ENCODE measurements at places on chromosomes 5 and 9.

- DNase-seq = no peak
These were observed 545.8 kb downstream of the CSNK1G3 start for GRCh38 chr5:124057724-124058231.

DNA sequence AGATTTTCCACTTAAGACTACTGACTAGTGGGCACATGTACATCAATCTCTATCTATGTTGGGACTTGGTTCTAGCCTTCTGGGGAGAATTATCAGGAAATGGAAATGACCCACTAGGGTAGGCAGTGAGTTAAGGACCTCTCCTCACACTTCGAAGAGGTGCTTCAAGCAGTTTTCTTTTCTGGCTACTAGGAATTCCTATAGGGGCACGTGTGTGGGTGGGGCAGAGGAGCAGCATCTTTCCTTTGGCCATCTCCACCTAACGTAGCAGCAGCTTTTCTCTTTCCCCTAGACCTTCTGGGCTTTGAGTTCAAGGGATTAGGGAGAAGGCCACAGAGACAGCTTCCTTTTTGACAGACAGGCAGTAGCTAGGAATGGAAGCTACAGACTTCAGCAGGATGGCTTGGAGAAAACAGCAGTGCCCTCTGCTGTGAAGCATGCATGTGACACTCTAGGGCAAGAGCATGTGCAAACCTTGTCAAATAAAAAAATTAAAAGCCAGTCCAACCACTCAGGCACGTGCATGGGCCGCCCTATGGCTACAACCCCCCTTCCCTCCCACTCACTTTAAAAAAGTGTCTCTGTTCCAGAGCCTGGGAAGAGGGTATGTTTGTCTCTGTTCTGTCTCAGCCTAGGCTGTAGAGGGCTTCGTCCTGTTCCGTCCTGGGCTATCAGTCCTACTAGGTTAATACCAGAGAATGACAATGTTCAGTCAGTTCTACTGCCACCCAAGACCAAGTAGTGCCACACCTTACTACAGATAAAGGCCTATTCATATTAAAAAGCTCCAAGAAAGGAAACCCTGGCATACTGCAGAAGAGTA is 8.7 kb upstream of the GFRA3 start:
- no peak for DNase-seq

DNA sequence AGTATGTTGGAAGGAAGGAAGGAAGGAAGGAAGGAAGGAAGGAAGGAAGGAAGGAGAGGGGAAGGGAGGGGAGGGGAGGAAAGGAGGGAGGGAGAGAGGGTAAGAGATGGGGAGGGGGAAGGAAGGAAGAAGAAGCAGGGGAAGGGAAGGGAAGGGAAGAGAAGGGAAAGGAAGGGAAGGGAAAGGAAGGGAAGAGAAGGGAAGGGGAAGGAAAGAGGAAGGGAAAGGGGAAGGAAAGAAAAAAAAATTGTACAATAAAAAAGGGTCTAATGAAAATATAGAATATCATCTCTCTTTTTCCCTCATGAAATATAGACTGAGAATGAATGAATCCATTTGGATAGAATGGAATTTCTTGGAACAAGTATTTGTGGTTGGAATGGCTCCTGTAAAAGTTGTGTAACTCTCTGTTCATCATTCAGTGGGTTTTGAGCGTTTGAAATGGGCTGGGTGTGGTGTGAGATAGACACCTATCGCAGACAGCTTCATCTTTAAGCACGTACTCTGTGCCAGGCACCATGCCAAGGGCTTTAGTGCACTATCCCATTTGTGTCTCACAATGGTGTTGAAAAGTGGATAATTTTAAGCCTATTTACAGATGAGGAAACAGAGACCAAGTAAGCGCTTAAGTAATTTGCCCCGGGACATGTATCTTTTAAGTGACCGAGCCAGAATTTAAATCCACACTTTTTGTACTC is 11.6 kb upstream of the PAPPA start:
- no peak for DNase-seq

GRCh38 chr9:87615136-87615535 is 110.8 kb upstream of the CTSL start:
- no peak for DNase-seq

All from stimulated activated CD4-positive, alpha-beta T cell treated with anti-CD3 and anti-CD28 coated beads, TNF-alpha, amount 100 ng/mL, for 1 hour (primary cell).